Stimulated activated CD4-positive, alpha-beta T cell treated with anti-CD3 and anti-CD28 coated beads, TNF-alpha, amount 100 ng/mL, for 1 hour (primary cell): ENCODE measurements at places on chromosomes 1 and 21.

DNA sequence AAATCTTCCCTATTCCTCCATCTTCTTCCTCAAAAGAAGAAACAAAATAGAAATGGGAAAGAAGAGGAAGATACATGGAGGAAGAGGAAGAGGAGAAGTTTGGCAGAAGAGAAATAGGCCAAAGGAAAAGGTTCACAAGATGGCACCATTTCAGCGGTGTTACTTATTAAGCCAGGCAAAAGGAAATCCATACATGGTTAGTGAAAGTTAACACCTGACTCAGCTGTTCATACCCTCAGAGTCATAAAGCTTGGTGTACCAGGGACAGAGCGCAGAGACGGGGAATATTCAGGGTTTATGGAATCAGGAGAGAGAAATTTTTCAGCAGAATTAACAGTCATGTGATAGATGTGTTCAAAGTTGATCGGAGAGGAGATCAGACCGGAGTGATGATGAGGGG lies 70.6 kb downstream of the COQ8A start:
- DNase-seq, result no peak

DNA sequence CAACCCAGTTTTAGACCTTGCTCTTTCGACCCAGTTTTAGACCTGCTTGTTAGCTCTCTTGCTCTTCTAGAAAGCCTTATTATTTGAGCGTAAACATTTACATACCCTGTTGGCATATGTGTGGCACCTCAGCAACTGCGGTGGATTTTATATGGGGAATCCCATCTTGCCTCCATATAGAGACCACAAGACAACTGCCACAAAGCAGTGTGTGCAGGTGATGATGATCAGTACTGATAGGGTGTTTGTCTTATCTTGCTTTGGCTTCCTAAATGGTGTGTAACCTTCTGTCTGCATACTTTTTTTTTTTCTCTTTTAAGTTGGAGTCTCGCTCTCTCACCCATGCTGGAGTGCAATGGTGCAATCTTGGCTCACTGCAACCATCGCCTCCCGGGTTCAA lies 1270.8 kb downstream of the MRPL39 start:
- DNase-seq, result no peak

DNA sequence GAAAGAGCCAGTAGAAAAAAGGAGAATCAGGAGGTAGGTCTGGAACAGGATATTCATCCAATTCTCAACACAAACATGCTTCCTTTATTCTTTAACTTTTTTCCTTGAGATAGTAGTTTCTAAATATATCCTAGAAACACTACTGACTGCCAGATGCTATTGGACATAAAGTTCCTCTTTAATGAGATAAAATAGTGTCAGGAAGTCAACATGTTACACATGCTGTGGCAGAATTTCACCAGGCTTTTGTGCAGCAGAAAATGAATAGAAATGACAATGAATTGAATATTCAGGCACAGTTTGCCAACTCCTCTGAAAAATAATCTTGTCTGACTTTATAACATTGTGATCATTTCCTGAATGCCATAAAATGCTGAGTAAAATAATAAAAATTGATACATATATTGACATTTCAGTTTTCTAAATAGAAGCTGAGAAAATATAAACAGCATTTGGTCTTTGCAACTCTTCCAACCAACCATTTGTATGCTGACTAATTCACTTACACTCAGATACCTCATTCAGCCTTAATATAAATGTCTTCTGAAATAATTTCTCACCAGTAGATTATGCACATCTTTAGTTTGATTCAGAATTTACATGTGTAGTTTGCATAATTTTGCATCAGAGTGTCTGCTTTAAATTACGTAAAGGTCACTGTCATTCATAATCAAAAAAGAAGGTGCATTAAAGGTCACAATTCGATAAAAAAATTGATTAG lies 486.1 kb upstream of the ADGRL2 start:
- DNase-seq, result no peak

DNA sequence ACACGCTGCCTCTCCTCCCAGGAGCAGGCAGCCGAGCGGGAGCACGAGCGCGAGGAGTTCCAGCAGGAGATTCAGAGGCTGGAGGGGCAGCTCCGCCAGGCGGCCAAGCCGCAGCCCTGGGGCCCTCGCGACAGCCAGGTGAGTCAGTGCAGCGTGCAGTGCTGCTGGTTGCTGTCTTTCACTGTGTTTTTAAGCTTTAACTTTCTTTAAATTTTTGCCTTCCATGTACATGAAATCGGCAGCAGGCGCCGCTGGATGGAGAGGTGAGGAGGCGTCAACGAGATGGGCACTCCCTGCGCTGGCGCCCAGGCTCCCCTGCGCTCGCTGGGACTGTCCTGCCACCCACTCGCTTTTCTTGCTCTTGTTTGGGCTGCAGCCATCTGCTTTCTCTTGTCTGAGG lies 60.7 kb upstream of the DIP2A start:
- DNase-seq, result no peak

DNA sequence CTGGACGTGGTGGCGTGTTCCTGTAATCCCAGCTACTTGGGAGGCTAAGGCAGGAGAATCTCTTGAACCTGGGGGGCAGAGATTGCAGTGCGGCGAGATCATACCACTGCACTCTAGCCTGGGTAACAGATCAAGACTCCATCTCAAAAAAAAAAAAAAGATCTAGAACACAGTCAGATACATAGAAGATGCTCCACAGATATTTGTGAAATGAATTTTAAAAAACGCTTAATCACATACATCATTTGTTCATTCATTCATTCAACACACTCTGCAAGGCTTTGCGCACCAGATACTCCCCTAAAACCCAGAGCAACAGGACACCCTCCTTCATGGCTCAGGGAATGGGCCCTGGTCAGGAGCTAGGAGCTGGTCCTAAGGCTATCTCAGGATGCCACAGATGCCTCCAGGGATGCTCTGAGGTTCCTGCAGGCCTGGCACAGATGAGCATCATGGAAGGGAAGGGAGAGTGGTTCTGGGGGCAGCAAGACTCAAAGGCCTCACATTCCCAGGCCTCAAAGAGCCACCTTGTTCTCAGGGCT lies 6.4 kb downstream of the HSPG2 start:
- no peak for DNase-seq

DNA sequence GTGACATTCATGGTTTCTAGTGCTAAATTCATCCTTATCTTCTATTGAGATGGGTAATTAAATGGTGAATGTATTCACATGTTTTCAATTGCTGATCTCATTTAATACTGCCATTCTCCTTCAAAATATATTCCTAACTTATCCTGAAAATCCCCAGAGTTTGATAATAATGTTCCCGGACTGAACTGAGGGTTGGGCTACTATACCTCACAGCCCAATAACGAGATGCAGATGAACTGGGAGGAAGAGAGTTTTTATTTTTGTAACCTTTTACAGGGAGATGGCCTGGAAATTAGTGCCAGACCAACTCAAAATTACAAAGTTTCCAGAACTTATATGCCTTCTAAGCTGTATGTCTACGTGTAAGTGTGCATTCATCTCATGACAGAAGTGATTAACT lies 210.8 kb downstream of the APP start:
- no peak for DNase-seq
